ENCODE measurements at places on chromosomes 5 and 9.

- no peak for DNase-seq
These were observed 80.2 kb downstream of the GLDC start for GRCh38 chr9:6565312-6565711.

GRCh38 chr9:2889023-2889422 lies 45.1 kb upstream of the PUM3 start:
- no peak for DNase-seq

DNA sequence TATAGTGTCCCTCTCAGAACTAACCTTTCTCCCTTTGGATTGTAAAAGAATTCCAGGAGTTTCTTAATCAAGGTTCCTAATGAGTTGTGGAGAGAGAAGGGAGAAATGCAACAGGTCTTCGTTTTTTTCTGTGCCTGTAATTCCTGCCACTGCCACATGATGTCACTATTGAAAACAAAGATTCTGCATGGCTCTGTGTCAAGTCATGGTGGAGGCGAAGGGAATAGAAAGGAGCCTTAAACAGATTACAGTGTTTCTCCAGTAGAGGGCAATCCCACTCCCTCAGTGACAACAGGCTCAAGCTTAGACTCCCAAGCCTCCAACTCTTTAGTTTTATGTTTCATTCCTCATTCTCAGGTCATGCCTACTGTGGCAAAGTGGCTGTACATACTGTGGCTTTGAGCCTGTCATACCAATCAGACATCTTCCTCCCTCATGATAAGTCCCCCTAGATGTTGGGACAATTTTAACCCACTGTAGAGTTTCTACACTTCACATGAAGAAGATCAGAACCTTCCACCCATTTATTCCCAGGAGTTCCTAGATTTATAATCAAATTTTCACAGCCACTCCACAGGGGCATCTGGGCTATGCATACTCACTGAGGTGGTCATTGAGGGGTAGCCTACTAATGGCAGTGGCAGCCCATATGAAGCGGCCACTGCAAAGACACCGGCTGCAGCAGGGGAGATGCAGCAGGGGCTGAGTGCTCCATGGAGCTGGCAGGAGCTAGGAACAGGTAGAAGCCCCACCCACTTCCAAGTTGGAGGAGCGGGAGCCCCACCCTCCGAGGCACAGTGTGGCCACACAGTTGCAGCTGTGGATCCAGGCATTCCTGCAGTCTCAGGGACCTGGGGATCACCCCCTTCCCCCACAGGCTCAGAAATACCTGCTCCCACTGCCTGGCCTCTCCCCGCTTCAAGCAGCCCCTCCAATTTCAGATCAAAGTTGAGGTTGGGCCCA lies 97.4 kb upstream of the TRIM32 start:
- DNase-seq: peak; percentile 43

GRCh38 chr5:151198861-151199260 lies 25.0 kb downstream of the CCDC69 start:
- no peak for DNase-seq

GRCh38 chr5:109290231-109290630 lies 119.5 kb downstream of the PJA2 start:
- DNase-seq: no peak

- DNase-seq: no peak
These were observed 8.2 kb downstream of the IL4 start for GRCh38 chr5:132681983-132682382.

DNA sequence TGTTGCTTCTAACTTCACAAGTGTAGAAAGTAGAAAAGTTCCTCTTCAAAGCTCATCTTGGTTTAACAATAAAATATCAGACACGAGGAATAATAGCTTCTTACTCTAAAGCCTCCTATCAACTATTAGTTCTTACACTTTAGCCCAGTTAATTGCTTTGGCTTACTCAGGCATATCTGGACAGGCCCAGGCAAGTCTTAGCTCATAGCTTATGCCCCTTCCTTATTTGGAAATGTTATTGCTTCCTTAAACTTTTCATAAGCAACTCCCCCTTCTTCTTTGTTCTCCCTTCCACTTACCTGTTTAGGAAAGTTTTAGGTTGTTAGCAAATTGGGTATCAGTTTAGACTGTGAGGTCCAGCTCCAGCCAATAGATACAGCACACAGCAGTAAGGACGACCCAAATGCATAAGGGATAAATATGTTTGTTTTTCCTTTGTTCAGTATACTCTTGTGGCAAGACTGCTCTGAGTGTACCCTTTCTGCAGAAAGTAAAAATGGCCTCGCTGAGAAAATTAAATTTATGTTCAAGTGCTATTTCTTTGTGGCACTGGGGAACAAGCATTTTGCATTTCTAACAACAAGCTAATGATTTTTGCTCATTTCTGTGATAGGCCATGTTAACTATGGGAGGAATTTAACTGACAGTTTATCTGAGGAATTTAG lies 162.1 kb downstream of the SMC2 start:
- no peak for DNase-seq

GRCh38 chr9:110537841-110538646 lies 41.5 kb downstream of the SVEP1 start:
- peak; percentile 20 for DNase-seq

GRCh38 chr9:120608421-120608820 lies 28.5 kb upstream of the CDK5RAP2 start:
- no peak for DNase-seq

- DNase-seq: no peak
These were observed 646.9 kb upstream of the ZNF608 start for GRCh38 chr5:125393221-125393815.

- no peak for DNase-seq
These were observed 275.3 kb upstream of the CDH6 start for GRCh38 chr5:30918171-30918570.

GRCh38 chr5:109191153-109191558 lies 218.6 kb downstream of the PJA2 start:
- peak; percentile 9 for DNase-seq

DNA sequence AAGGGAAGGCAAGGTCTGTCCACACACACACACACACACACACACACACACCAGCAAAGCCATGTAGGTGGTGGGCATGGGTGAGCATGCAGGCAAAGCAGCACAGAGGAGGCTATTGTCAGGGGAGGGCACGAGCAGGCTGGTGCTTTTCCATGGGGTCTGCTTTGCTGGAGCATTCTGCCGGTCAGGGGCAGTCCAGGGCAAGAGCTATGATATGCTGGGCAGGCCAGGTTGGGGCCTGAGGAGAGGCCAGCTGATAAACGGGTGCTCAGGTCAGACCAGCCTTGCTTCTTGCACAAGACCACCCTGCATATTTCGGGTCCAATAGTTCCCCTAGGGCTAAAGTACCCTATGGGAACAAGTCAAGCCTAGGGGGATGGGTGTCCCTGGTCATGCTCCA lies 253.9 kb upstream of the DMAC1 start:
- no peak for DNase-seq

GRCh38 chr5:122391621-122392020 lies 79.6 kb downstream of the SNCAIP start:
- DNase-seq: no peak

- DNase-seq: no peak
These were observed 18.6 kb upstream of the ADRB2 start for GRCh38 chr5:148807851-148808250.

DNA sequence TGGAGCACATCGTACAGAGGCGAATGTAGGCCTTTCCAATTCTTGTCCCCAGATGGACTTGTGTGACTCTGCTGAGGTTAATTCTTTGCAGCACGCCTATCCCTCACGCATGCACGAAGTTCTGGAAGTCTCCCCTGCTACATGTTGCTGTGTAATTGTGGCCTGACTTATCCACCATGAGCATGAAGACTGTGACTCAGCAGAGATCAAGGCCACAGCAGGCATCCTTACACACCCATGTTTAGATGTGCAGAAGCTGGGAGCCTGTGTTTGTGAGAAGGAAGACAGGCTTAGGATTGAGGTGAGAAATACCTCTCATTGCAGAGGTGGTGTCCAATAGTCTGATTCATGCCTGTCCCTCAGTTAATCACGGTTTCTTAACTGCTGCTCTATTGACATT lies 135.6 kb downstream of the ICE1 start:
- DNase-seq: no peak

- no peak for DNase-seq
These were observed 142.8 kb upstream of the EFNA5 start for GRCh38 chr5:107813559-107813958.

- DNase-seq: no peak
These were observed 67.5 kb downstream of the PAX5 start for GRCh38 chr9:36966371-36967097.

- DNase-seq: no peak
These were observed 9.8 kb upstream of the GPRIN1 start for GRCh38 chr5:176619569-176620332.

- peak; percentile 51 for DNase-seq
These were observed 216.7 kb downstream of the SMARCA2 start for GRCh38 chr9:2231829-2232228.

- DNase-seq: peak; percentile 67
These were observed 2.1 kb upstream of the ANXA1 start for GRCh38 chr9:73149371-73150067.

DNA sequence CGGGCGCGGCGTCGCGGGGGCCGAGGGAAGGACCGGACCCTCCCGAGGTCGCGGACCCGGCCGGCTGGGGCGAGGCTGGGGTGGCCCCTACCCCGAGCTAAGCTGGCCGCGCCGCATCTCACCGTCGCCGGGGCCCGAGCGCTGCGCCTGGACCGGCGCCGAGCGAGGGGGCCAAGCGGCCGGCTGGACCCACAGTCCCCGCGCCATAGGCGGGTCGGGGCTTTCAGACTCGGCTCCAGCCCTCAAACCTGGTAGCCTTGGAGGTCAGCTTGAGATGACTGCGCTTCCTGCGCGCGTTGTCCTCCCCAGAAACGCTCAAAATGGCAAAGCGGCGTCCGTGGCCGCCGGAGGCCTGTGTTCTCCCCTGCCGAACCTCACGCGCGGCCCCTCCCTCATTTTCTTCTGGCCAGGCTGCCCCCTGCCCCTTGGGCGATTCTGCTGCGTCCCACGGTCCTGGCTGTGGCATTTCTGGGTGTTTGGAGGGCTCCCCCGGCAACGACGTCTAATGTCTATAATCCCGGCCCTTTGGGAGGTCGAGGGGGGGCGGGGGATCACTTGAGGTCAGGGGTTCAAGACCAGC lies 8.7 kb upstream of the GRIN1 start:
- DNase-seq: no peak

- DNase-seq: no peak
These were observed 307.9 kb downstream of the CSNK1G3 start for GRCh38 chr5:123819833-123820232.

GRCh38 chr5:80409367-80409966 lies 1.6 kb downstream of the ZFYVE16 start:
- DNase-seq: peak; percentile 8

GRCh38 chr9:17484906-17485305 lies 94.0 kb upstream of the SH3GL2 start:
- DNase-seq: no peak

DNA sequence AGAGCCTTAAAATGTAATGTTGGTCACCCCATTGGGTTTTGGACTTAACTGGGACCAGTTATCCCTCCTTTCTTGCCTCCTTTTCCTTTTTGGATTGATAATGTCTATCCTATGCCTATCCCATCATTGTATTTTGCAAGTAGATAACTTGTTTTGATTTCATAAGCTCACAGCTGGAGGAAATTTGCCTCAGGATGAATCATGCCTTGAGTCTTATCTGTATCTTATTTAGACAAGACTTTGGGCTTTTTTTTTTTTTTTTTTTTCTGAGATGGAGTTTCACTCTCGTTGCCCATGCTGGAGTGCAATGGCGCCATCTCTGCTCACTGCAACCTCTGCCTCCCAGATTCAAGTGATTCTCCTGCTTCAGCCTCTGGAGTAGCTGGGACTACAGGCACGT lies 443.3 kb downstream of the DNAH5 start:
- no peak for DNase-seq

DNA sequence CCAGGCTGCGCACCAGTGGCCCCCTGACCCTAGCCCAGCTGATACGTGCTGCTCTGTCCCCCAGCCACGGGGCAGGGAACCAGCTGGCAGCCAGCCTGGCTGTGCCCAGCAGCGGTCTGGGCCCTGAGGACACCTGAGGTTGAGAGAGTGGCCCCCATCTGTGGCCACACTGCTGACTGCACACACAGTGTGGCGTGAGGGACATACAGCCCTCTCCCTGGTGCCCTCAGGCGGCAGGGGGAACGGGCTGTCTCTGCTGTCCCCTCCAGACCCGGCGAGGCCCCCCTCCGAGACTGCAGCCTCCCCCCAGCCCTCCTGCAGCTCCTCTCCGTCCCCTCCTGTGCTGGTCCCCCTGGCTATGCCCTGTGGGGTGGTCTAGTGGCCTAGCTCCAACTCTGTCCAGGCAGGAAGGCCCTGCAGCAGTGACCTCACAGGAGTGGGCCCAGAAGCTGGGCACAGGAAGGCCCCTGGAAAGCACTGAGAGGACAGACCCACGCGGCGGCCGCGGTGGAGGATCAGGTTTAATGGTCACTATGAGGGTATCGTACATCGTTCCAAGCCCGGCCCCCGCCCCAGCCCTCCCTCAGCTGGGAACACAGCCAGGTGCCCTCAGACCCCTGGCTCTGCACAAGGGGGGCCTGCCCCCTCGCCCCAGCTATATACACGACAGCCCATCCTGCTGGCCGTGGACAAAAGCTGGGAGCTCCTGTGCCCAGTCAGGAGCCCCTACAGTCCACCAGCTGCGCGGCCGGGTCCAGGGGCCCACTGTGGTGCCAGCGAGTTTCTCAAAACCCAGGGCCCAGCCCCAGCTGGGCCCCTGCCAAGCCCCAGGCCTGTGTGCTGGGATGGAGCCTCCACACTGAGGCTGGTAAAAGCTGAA lies 6.8 kb upstream of the ENTPD8 start:
- no peak for DNase-seq

DNA sequence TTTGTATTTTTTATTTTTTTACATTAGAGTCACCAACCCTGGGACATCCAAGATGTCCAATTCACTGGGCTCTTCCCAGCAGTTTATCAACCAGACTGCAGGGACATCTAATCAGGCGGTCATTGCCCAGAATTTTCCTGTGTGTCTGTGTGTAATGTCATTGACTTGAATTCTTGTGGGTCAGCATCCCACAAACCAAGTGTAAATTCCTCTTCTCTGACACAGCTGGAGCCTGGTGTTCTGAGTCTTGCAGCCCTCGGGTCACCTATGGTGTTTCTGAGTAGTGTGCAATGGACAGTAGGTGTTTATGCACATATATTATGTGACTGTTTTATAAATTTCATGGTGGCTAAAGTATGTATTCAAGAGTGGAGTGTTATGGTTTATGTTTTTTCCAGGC lies 815.7 kb downstream of the SEMA5A start:
- DNase-seq: peak; percentile 38

- DNase-seq: no peak
These were observed 3.3 kb downstream of the MAT2B start for GRCh38 chr5:163508753-163509152.

- DNase-seq: peak; percentile 64
These were observed 55.9 kb downstream of the DAP start for GRCh38 chr5:10704949-10705621.

- no peak for DNase-seq
These were observed 1712.5 kb upstream of the C9orf72 start for GRCh38 chr9:29285818-29286217.

GRCh38 chr5:17154211-17154996 lies 63.0 kb upstream of the BASP1 start:
- peak; percentile 57 for DNase-seq

- DNase-seq: no peak
These were observed 29.4 kb downstream of the DROSHA start for GRCh38 chr5:31502506-31502905.

- DNase-seq: no peak
These were observed 27.1 kb upstream of the GAS1 start for GRCh38 chr9:86974421-86974820.
